ENCODE measurements at places on chromosomes 16 and 17. TPM values are rescaled to one million over a fixed set of nuclear protein-coding genes. Genes with fewer than 3 reads are reported as not detected.

EXOC3L1 gene
- 1.2 TPM for total RNA-seq

KCNG4 gene
- total RNA-seq = not detected

BIRC5 gene
- 0.12 TPM for total RNA-seq

STRADA gene
- total RNA-seq = 9.5 TPM

GLYR1 gene
- 60.3 TPM for total RNA-seq
